ENCODE measurements at places on chromosomes 5 and 9. TPM values are rescaled to one million over a fixed set of nuclear protein-coding genes. Genes with fewer than 3 reads are reported as not detected.

GRCh38 chr9:108643731-108644510 lies 211.9 kb downstream of the ACTL7B start:
- no peak for DNase-seq

GRCh38 chr5:104556957-104557356 lies 994.4 kb upstream of the NUDT12 start:
- no peak for DNase-seq

GRCh38 chr5:167982-168660 lies 23.2 kb upstream of the LRRC14B start:
- DNase-seq = no peak

DNA sequence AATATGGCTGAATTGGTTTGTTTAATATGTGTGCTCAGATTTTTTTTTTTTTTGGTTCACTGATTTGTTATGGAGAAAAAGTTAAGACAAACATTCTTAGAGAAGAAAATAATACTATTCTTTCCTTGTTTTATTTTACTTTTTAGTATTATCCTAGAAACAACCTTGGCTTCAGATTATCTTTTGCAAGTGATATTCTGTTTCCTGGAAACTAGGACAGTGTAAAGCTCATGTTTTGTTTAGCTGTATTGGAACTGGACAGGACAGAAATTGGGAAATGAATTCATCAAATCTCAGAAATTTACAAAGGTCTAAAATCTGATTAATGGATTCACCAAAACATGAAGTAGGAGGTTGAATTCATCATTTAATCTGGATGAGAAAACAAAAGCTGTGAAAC lies 130.5 kb downstream of the FBXL7 start:
- no peak for DNase-seq

DNA sequence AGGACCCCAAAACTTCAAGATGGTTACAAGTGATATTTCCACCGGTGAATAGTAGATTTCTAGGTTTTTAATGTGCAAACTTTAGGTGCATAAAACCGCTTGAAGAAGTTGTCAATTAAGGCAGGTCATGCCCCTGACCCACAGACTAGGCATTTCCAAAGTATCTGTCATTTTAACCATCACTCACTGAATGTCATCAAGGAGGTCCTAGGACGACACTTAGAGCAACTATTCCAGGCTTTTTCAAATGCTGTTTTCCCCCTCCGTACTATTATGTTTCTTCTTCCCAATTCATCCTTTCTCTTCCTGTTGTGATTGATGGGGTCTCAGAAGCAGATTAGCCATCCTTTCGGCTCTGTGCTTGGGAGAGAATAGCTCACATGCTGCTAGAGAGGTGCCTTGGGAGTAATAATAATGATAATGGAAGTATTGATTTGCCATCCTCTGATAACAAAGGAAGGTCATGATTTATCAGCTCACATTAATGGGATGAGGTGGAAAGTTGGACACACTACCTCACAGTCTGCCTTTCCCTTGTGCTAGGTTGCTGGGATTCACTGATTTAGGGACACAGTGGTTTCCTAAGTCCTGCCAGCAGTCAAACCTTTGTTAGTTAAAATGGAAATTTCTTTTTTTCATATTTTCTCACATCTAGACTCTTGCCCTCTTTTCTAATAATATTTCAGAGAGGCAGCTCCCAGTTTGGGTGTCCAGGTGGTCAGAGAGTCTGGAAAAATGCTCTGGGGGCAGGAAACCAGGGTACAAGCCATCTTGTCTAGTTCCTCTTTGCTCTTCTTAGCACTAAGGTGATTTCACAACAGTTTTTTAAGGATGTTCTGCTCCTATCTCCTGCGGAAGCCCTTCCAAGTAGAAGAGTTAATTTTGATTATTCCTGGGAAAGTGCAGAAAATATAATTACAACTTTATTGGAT lies 67.0 kb downstream of the PTTG1 start:
- no peak for DNase-seq

DNA sequence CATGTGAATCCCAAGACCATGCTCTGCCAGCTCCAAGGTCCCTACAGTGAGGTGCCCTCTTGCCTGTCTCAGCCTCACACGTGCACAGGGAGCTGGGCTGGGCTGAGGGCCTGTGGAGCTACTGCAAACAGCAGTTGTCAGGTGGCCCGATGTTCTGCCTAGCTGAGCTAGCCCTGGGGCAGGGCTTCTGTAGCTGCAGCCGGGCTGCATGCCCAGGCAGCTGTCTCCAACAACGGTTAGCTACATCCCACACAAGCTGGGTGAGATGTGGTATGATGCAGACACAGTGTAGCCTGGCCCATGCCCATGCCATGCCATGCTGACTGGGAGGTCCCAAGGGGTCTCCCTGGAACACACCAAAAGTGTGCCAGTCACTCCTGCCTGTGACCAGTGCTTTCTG lies 62.0 kb downstream of the MACROH2A1 start:
- DNase-seq = no peak

DNA sequence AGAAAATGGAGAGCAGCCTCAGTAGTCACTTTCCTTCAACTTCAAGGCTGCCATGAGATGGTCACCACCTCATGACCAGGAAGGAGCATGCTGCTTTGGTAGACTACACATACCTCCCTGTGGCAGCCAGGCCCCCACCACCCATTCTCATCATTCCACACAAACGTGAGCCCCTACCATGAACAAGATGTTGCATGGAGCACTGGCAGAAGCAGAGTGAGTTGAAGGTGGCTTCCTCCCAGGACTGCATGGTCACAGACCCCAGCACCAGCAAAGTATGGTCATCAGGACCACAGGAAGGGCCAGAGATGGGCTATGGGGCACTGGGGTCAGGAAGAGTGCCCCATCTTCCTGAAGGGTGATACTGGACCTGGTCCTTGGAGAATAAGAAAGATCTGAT lies 65.5 kb upstream of the FOXE1 start:
- no peak for DNase-seq

- DNase-seq = no peak
Measured at GRCh38 chr5:4855036-4855435, 285.1 kb upstream of the ADAMTS16 start.

DNA sequence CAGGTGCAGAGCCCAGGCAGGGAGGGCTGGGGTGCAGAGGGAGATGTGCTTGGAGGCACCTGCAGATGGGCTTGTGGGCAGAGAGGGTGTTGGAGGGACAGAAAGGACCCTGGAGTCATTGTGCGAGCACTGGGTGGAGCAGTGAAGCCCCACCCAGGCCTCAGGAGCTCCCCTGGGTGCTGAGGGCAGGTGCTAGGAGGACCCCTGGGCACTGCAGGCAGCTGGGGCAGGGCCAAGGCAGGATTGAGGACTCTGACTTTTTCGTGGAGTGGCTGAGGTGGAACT lies 10.3 kb upstream of the SLC6A18 start:
- no peak for DNase-seq

DNA sequence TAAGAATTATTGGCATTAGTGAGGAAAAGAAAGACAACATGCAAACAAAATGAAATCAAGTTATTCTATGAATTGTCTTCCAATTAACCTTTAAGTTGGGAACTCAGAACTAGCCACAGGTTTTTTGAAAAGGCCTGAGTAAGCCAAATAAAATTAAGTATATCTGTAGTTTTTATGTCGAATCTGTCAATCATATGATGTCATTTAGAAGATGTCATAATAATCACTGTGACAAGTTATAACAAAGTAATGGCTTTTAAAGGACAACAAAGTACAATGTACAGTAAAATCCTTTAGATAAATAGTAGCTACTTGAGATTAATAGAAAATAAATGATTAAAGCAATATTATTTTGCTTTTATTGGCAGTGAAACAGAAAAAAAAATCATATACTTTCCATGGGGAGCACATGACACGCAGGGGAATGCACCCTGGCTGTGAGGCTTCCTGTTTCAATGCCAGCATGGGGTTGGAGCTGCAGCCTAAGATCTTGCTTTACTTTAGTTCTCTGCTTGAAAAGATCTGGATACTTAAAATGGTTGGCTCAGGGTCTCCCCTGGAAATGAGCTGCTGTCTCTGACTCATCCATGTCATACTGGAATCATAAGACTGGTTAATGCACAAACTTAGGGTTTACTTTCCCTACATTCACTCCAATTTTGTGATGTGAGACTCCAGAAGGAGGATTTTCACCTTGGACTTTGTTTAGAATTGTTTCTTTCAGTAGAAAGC lies 284.3 kb downstream of the TAF11L14 start:
- no peak for DNase-seq

- no peak for DNase-seq
Measured at GRCh38 chr9:82761027-82761426, 301.9 kb downstream of the RASEF start.

DNA sequence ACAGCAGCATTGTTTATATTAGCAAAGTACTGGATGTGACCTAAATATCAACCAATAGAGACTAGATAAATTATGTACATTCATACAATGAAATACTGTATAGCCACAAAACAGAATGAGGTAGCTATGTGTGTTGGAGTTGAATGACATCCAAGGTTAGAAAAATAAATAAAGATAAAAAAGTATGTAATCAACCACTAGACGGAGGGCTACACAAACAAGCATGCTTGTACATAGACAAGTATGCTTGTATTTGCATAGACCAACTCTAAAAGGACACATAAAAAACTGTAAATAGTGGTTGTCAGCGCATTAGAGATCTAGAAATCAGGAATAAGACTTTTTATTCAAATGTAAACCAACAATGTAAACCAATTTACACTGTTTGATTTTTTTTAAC lies 3.0 kb downstream of the FEM1C start:
- no peak for DNase-seq

DNA sequence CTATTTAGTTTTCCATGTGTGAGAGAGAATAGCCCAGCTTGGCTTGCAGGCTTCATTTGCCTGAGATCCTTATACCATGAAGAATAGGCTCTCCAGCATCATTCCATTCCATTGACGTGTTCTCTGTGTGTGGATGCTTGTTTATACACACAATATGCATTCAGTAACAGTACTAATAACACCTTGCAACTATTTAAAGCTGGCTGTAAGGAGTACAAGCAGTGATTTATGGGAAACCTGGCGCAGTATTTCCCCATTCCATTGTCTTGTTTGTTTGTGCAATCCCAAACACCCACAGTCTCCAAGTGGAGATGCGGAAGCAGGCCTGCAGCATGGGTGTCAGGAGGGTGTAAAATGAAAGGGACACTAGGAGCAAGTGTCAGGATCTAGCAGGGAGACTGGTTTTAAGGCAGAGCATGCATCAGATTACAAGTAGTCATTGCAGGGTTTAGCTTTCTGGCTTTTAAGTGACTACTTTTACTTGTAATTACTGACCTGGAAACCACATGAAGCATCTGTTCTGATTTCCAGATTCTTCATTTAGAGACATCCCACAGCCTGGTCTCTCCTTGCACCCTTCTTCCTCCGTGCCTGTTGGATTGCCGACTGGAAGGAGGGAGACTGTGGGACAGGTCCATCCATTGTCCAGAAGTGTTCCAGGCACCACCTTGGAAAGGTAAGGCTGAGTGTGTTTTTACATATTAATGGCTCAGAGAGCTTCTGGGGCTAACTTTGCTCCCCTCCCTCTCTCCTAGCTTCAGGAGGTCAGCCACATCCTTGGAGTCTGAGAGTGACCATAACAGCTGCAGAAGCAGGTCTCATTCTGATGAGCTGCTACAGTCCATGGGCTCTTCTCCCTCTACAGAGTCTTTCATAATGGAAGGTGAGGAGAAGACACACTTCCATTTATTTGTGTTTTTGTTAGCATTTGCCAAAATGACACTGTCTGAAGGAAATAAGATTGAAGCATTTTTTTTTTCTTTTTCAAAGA lies 241.6 kb downstream of the ARHGEF28 start:
- no peak for DNase-seq

DNA sequence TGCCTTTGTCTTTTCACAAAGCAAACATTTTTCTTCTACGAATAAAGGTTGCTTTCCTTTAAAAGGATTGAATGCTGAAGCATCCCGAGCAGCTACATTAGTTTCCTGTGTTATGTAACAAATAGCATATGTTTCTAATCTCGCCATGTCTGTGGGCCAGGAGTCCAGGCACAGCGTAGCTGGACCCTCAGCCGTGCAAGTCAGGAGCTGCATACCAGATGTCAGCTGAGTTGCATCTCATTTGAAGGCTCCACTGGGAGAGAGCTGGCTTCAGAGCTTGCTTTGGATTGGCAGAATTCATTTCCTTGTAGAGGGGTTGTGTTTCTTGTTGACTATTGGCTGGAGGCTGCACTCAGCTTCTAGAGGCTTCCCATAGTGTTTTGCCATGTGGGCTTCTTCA lies 16.0 kb upstream of the GOLPH3 start:
- no peak for DNase-seq

- DNase-seq = no peak
Measured at GRCh38 chr9:72441848-72442607, 77.0 kb upstream of the ZFAND5 start.

DNA sequence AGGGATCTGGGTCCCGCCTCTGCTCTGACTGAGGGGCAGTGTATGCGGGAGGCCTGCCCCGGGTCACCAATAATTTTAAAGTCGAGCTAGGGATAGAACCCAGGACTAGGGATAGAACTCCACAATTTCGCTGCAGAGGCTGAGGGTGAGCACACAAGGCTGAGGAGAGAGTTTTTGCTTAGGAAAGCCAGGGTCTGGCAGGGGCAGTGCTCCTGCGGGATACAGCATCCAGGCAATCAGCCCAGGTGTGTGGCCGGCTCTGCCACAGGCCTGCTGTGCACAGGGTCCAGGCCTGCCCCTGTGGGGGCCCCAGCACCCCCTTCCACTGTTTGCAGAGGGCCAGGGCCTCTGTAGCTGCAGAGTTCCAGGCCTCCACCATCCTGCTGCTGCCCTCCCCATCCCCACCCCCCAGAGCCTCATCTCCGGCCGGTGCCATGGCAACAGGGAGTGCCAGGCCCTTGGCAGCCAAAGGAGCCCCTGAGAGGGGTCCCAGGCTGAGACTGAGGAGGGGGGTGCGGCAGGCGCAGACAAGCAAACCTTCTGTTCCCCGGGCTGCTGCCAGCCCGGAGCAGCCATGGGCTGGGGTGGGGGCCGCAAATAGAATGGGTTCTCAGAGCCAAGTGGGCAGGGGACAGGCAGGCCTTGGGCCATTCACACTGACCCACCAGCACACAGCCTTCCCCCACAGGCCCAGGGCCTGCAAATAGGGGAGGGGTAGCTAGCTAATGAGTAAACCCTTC lies 8.6 kb downstream of the PDGFRB start:
- no peak for DNase-seq

OTP gene
- not detected for polyA plus RNA-seq

PLPP7 gene
- 1.5 TPM for polyA plus RNA-seq

PLAC8L1 gene
- 1.1 TPM for polyA plus RNA-seq

GMCL2 gene
- polyA plus RNA-seq = not detected

FOXD4L3 gene
- not detected for polyA plus RNA-seq

EPB41L4A gene
- polyA plus RNA-seq = 25.3 TPM

TLE4 gene
- polyA plus RNA-seq = 27.2 TPM

TMEM174 gene
- not detected for polyA plus RNA-seq

AHRR gene
- polyA plus RNA-seq = 7.6 TPM
